NCI-H2227 treated with DMSO at 0.1 percent for 48 hours (cell line): ENCODE measurements at places on chromosomes 5 and 9.
A peak's percentile ranks its signal among the peaks of the same experiment; 100 is the strongest.

DNA sequence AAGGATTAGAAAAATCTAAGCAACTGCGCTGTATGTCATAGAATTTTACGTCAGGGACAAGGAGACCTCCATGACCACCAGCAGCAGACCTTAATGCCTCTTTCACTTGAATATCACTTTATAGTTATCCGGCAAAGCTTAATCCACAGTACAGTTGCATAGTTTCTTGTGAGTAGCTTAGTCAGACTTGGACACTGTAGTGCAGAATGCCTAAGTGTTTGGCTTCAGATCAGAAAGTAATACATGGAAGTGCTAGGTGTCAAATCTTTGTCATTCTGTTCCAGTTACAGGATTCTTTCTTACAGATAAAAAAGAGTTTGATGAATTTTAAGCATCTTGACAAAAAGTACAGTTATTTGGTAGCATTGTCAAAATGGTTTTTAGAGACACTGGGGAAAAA lies 239.9 kb upstream of the PAPPA start:
- no peak for DNase-seq

DNA sequence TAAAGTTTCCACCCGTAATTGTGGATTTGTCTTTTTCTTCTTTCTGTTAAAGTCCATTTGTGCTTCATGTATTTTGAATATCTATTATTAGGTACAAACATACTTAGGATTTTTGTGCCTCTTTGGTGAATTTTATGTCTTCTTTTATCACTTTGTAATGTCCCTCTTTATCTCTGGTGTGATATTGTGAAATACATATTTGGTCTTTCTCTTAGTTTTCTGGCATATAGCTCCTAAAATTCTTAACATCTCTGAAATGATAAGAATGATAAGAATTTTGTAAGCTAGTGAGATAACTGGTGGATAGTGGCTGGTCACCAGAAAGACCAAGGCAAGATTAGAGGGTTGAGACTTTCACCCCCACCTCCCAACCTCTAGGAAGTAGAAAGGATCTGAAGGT lies 111.1 kb downstream of the KCTD16 start:
- no peak for DNase-seq

DNA sequence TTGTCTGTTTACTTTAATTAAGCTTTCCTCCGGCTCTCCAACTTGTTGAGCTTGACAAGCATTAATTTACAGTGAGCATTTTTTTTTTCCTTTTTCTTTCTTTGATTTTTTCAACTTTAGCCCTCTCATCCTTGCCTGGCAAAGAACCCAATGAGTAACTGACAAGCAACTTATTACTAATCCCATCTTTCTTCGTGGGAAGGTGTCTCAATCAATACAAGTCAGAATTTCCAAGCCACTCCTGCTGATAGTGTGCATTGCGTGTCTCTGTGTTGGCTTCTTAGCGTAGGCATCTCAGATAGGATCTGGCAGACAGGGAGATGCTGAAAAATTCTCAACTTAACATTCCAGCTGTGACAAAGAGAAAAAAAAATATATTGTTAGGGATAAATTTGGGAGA lies 527.7 kb upstream of the WWC1 start:
- no peak for DNase-seq

DNA sequence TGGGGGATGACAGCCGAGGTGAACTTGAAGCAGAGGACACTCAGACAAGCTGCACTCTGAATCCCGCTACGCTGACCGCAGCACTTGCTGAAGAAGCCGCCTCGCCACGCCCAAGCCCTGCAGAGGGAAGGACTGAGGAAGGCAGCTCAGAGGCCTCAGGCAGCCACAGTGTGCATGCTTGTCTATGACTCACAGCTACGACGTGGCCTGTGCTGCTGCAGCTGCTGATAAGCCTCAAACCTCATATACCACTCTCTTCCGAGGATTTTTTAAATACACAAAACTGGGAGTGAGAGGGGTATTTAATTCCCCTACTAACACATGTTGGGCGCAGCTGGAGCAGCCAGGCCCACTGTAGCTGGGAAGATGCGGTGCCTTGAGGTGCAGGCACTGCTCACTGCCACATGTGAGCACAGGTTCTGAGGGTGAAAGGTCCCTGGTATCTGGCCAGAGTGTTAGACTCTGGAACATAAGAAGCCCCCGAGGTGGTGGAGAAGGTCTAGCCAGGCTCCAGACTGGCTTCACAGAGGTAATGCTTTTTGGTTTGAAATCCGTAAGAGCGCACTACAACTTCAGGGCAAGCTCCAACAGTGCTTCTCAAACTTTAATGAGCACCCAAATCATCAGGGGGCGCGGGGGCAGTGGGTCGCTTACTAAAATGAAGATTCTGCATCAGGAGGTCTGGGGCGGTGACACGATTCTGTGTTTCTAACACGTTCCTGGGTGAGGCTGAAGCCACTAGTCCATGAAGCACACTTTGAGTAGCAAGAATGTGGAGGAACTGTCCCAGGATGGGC lies 196.8 kb downstream of the AUH start:
- no peak for DNase-seq

DNA sequence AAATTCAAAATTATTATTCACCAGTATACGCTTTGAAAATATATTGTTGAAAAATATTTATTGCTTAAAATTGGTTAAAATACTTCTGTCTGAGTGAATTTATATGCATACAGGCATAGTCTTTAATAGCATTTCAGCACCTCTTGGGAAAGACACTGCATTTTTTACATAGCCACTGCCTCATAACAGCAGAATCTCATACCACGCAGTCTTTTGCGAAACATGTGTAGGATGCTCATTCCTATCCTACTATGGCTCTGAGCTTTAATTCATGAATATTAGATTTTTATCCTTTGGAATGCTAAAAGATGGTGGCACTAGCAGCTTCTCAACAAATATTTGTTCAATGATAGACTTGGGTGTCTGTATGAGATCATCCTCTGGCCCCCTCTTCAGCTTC lies 94.0 kb upstream of the SH3GL2 start:
- no peak for DNase-seq

GRCh38 chr9:17367035-17367434 lies 211.8 kb upstream of the SH3GL2 start:
- DNase-seq = no peak

DNA sequence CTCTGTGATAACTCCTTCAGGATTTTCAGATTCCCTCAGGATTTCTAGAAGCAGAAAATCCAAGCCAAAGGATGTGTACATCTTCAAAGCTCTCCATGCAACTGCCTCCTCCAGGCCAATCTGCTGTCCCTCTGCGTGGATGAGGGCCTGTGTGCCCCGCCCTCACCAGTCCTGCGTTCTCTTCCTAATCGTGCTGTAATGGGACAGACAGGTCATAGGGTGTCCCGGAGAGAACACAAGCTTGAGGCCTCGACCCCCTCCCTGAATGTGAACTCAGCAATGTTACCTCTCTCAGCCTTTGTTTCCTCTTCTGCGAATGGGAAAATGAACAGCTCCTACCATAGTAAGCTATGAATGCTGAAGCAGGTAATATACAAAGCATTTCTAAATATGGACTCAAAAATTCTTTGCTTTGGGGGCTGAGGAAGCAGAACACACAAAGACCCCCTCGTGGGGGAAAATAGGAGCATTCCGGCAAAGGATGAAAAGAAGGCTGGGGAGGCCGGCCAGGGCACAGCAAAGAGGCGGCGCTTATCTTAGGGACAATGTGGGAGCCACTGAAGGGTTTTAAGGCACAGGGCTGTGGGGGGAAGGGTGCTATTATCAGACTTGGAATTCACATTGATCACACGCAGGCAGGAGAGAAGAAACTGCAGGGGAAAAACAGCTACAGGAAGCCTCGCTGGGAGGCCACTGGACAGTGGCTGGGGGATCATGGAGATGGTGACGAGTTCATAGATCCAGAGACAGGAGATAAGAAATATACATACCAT lies 57.2 kb upstream of the FBXW11 start:
- no peak for DNase-seq

- DNase-seq = no peak
These were observed 377.1 kb downstream of the SPOCK1 start for GRCh38 chr5:137122075-137122474.

- no peak for DNase-seq
These were observed 41.9 kb downstream of the BNC2 start for GRCh38 chr9:16828340-16829281.

GRCh38 chr5:116272281-116272941 lies 187.6 kb downstream of the COMMD10 start:
- DNase-seq = no peak

GRCh38 chr9:24293386-24293785 lies 252.3 kb downstream of the IZUMO3 start:
- DNase-seq = no peak

- DNase-seq = no peak
These were observed 610.4 kb upstream of the CDH10 start for GRCh38 chr5:25255128-25255527.

DNA sequence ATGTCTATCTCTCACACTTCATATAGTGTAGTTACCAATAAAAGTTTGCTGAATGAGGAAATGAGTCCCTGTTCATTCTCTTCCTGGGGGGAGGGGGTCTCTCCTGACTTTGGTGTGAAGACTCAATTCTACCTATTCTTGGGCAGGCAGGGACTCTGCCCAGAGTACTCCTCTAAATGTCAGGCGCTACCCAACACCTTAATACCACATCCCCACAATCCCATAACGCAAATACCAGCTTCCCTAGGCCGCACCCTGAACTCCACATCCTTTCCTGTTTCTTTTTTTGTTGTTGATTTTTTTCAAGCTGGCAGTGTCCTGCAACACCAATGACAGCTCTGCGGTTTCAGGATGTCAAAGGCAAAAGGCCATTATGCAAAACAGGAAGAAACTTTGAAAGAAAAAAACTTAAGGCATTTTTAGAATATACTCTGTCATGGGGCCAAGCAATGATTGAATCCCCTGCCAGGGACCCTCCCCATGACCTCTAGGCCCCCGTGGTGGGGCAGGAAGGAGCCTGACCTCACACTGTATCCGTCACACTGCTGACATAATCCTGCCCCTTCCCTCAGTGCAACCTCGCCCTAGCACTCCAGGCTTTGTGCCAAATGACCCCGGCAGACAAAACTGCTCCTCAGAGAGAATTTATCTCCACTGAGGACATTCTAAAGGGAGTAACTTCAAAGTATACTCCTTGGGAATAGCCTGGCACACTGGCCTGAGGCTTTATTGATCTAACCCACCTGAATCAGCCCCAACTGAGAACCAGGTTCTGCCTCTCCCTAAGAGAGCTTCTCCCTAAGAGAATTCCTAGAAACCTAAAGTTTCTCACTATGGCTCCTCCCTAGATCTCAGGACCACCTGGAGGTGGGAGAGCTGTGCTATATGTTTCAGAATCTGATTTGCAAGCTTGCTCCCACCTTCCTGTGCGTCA lies 8.0 kb downstream of the B4GALT1 start:
- DNase-seq = no peak

DNA sequence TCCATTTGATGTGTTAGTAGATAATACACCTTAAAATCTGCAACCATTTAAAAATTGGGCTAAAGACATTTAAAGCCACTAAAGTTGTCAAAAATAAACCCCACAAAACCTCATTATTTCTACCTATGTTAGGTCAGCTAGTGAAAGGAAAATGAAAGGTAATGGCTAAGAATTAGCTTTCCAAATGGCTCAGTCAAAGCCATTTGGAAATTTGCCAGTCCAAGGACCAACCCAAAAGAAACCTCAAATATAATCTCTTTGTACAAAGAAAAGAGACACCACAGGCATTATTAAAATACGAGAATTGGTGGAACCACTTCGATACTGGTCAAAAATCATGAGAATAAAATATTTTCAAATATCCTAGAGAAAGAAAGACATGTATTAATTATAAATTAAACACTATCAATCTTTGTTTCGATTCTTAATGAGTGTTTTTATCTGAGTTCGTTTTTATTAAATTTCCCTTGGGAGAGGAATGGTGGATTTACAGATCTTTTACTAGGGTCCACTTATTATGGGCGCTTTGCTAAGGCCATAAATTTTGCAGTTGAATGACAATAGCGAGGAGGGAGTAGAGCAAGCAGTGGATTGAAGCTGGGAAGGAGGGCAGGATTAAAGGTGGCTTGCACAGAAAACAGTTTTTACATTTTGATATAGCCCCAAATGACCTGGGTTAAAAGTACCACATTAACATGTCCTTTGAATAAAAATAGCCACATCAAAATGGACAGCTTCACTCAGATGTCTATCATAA lies 116.8 kb upstream of the SHB start:
- peak; percentile 20 for DNase-seq

GRCh38 chr9:21027295-21027694 lies 4.1 kb downstream of the HACD4 start:
- no peak for DNase-seq

- DNase-seq = no peak
These were observed 306.7 kb downstream of the PDE4D start for GRCh38 chr5:59586841-59587240.

- DNase-seq = no peak
These were observed 2.4 kb downstream of the TMOD1 start for GRCh38 chr9:97503862-97504210.

- DNase-seq = no peak
These were observed 78.0 kb upstream of the FCN1 start for GRCh38 chr9:134995792-134996120.

DNA sequence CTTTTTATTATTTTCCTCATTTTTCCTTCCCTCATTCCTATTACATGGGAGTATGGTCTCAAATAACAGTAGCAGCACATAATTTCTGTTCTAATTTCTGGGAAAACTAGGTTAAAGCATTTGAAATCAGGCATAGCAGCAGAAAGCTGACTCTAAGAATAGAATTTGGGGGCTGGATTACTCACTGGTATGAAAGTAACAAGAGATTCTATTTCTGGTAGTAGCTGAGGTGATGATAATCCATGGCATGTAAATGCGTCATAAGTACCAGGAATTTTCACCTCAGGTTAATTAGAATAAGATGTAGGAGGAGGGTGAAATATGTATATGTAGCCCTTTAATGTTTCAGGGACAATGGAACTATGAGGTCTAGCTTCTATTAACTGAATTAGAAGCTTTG lies 662.0 kb downstream of the PTPRD start:
- no peak for DNase-seq

- DNase-seq = no peak
These were observed 341.4 kb downstream of the DIRAS2 start for GRCh38 chr9:90301277-90301653.

DNA sequence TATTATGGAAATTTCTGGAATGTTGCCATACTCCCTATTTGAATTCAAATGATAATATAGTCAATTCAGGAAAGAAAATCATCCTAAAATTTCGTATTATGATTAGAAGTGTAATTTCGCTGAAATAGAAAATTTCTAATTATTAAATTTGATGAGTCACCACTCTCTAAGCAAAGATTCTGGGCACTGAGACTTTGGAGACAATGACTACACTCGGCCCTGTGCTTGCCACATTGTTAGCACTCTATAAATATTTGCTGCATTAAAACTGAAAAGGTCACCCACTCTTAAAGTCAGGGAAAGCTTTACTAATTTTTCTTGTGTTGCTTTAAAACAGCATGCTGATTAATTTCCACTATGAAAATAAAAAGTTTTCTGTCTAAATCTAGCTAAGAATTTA lies 240.3 kb downstream of the TLE4 start:
- no peak for DNase-seq

GRCh38 chr5:15621094-15621493 lies 121.1 kb downstream of the FBXL7 start:
- DNase-seq = no peak

GRCh38 chr5:134176511-134177368 lies at the start of gene SKP1:
Gene SKP1 (minus strand): TSS chr5:134176950. CDS start chr5:134174022, 2,928 bp downstream.
- peak; percentile 87 for DNase-seq

GRCh38 chr9:97985058-97985861 lies 2.1 kb downstream of the ANP32B start:
- no peak for DNase-seq

GRCh38 chr9:129174102-129174723 lies 3.8 kb downstream of the IER5L start:
- peak; percentile 65 for DNase-seq

- DNase-seq = no peak
These were observed 101.3 kb downstream of the C9orf152 start for GRCh38 chr9:110106661-110107060.
